ENCODE measurements at places on chromosomes 2 and 18. TPM values are rescaled to one million over a fixed set of nuclear protein-coding genes. Genes with fewer than 3 reads are reported as not detected.

The LRP2 gene
- 0.05 TPM for total RNA-seq

The INHBB gene
- total RNA-seq = 0.09 TPM

The ATG4B gene
- total RNA-seq = 30.9 TPM

The FTCDNL1 gene
- 0.94 TPM for total RNA-seq

The AKAIN1 gene
- 0.14 TPM for total RNA-seq

The CERKL gene
- 0.52 TPM for total RNA-seq

DNA sequence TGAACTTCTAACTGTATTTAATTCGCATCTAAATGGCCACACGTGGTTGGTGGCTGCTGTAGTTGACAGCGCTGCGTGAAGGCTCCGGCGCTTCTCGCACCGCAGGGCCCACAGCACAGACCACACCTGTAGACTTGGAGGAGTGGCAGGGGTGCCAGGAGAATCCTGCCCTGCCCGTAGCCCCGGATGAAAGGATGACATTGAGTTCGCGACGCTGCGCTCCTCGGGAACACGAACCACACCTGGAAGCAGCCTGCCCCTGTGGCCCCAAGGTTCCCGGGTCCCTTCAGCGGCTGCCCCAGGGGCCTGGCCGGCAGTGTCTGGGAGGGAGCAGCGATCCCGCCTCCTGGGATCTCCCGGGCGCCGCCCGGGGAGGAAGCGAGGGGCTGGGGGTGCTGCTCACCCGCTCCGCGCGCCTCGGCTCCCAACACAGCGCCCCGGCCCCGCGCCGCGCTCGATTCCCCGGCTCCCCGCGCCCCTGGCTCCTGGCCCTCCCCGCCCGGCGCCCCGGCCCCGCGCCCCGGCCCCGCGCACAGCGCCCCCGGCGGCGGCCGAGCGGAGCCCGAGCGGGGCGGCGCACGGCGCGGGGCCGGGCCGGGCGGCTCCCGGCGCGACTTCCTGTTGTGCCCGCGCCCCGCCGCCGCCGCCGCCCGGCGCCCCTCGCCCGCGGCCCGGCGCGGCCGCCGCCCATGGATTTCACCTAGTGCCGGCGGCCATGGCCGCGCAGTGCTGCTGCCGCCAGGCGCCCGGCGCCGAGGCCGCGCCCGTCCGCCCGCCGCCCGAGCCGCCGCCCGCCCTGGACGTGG is at the start of gene RNPEPL1:
RNPEPL1 (plus strand) TSS at position 613 of the 806 bp plus-strand sequence; CDS start at position 716, 103 bp downstream.
- no peaks in the 10 kb centered on the region for H3K27me3 ChIP-seq
- H3K4me1 ChIP-seq = peaks cover 53% of the 10 kb centered on the region
- peaks cover 9% of the 10 kb centered on the region for H3K36me3 ChIP-seq
- peak within 1 kb of the TSS; percentile 80 for H3K27ac ChIP-seq
- H3K4me3 ChIP-seq = peak within 1 kb of the TSS; percentile 70

DNA sequence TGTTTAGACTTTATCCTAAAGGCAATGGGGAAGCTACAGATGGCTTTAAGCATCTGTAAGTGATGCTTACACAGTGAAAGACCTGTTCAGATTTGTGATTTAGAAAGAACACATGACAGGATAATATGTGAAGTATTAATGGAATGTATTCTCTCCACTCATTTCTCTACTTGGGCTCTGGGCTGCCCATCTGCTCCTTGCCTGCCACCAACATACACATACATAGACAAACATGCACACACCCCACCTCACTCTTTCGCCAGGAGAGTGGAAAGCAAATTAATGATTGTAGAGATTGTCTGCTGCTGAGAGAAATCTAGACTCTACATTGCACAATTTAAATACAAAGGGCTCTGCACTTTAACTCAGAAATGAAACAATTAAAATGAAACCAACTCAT is 61.0 kb upstream of the NFE2L2 start:
- H3K4me3 ChIP-seq = no peak overlapping the region
- no peaks in the 10 kb centered on the region for H3K36me3 ChIP-seq

DNA sequence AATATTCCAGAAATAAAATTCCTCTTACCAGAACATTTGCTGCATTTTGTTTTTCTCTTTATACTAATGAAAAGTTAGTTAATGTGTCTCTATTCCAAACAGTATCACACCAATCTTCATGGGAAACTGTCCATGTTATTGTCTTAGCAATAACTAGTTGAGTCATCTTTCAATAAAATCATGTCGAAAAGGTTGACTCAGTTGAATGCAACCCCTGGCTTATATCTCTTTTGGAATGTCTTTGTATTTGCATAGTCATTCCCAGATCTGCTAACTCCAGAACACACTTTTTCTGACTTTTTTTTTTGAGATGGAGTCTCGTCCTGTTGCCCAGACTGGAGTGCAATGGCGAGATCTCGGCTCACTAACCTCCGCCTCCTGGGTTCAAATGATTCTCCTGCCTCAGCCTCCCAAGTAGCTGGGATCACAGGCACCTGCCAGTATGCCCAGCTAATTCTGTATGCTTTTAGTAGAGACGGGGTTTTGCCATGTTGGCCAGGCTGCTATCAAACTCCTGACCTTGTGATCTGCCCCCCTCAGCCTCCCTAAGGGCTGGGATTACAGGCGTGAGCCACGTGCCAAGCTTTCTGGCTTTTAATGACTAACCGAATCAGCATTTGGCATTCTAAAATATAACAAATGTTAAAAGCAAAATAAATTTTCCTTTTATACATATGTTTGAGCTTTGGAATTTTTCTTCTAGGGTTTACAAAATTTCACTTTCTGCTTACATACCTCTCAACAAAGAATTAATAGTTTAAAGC is 133.2 kb upstream of the GULP1 start:
- DNase-seq = no peak
- no peaks in the 10 kb centered on the region for H3K4me1 ChIP-seq
- no peak overlapping the region for H3K4me3 ChIP-seq
- H3K36me3 ChIP-seq = no peaks in the 10 kb centered on the region
- H3K27ac ChIP-seq = no peak overlapping the region

GRCh38 chr2:100731535-100731981 is 88.4 kb upstream of the NPAS2 start:
- no peak overlapping the region for H3K4me3 ChIP-seq
- H3K36me3 ChIP-seq = no peaks in the 10 kb centered on the region
- no peaks in the 10 kb centered on the region for H3K27me3 ChIP-seq
- H3K27ac ChIP-seq = no peak overlapping the region

DNA sequence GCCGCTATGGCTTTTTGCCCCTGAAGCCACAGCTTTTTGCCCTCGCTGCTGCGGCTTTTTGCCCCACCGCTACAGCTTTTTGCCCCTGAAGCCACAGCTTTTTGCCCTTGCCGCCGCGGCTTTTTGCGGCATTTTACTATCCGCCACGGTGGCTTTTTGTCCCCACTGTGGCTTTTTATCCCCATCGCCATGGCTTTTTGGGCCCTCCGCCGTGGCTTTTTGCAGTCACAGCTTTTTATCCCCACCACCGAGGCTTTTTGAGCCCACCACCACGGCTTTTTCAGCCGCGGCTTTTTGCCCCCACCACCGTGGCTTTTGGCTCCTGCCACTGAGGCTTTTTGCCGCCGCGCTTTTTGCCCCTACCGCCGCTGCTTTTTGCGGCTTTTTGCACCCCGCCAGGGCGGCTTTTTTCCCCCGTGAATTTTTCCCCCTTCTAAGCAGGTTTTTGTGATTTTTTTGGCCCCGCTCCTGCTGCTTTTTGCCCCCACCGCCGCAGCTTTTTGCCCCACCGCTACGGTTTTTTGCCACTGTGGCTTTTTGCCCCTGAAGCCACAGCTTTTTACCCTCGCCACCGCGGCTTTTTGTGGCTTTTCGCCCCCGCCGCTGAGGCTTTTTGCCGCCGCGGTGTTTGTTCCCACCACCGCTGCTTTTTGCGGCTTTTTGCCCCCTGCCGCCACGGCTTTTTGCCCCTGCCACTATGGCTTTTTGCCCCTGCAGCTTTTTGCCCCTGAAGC is 2797.2 kb upstream of the TEKT4 start:
- no peak overlapping the region for H3K27ac ChIP-seq
- H3K27me3 ChIP-seq = no peaks in the 10 kb centered on the region
- H3K4me3 ChIP-seq = no peak overlapping the region
- H3K36me3 ChIP-seq = no peaks in the 10 kb centered on the region
- DNase-seq = no peak

DNA sequence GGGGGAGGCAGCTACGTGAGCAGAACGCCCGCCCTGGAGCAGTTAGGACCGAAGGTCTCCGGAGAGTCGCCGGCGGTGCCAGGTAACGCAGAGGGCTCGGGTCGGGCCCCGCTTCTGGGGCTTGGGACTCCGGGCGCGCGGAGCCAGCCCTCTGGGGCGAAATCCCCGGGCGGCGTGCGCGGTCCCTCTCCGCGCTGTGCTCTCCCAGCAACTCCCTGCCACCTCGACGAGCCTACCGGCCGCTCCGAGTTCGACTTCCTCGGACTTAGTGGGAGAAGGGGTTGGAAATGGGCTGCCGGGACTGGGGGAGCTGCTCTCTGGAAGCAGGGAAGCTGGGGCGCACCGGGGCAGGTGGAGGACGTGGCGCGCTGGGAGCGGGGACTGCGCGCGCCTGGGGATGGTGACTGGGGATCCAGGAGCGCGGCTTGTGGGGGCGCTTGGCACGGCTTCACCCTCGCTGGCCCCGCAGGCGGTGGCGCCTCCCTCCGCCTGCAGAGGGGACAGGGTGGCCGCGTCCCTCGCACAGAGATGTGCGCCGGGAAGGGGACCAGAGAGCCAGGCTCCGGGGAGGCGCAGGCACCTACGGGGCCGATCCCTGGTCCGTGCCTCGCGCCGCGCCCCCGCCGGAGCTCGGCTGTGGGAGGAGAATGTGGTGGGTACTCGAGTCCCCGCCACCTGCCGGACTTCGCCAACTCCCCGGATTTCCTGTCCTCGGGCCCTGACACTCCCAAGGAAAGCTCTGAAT is 688 bp downstream of the CDH20 start:
- no peak overlapping the region for H3K27ac ChIP-seq
- H3K36me3 ChIP-seq = no peaks in the 10 kb centered on the region
- H3K4me1 ChIP-seq = no peaks in the 10 kb centered on the region

DNA sequence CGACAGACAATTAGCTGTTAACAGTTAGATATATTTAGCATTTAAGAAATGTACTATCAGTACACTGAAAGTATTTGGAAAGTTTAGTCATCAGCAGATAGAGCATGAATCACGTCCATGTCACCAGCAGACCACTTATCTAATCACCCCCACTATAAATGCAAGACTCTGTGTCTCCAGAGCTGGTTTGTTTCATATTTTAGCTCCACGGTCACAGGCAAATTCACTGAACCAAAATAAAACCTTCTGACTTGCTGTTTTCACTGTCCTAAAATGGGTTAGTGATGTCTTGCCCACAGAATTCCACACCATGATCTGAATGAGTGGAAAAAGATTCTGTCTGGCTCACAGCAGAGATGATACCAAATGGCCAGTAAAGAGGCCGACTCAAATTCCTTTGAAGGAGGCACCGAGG is 64.9 kb downstream of the CDH2 start:
- no peak overlapping the region for H3K27ac ChIP-seq
- H3K4me1 ChIP-seq = no peaks in the 10 kb centered on the region
- H3K4me3 ChIP-seq = no peak overlapping the region
- H3K36me3 ChIP-seq = no peaks in the 10 kb centered on the region
- H3K27me3 ChIP-seq = no peaks in the 10 kb centered on the region
- DNase-seq = no peak

DNA sequence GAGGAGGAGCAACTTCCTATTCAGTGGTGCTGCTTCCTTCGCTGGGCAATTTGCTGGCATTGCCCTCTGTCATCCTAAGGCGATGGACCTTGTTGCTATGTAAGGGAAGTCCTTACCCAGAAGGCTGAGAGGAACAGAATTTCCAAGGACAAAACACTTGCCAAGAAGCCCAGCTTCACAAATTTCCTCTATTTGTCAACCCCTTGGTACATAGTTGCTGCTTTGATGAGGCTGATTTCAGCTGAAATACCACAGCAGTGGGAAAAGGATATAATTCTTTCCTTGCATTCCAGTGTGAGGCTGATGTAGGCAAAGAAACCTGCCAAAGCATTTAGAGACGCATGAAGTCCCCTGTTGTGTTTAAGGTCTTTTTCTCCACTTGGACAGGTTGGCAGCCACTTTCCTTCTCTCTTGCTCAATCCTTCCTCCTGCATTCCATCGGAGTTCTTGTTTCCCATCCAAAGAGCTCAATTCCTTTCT is 16.4 kb upstream of the ST3GAL5 start:
- DNase-seq = no peak
- H3K4me1 ChIP-seq = peaks cover 15% of the 10 kb centered on the region
- H3K27me3 ChIP-seq = no peaks in the 10 kb centered on the region

DNA sequence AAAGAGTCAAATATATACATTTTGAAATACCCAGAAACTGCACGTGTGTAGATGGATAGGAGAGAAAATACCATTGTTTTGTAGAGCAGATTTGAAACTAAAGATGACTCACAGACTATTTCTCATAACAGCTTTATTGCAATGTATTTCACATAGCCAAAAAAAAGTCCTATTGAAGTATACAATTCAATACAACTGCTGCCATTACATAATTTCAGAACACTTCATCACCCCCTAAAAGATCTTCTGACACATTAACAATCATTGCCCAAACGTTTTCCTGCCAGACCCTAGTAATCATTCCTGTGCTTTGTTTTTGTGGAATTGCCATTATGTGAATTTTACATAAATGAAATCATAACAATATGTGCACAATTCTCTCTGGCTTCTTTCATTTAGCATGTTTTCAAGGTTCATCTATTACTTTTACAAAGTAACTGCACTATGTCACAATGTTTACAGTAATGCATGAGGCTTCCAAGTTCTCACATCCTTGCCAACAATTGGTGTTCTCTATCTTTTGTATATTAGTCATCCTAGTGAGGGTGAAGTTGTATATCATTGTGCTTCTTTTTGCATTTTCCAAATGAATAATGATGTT is 378.6 kb upstream of the CWC22 start:
- H3K4me1 ChIP-seq = no peaks in the 10 kb centered on the region
- no peaks in the 10 kb centered on the region for H3K27me3 ChIP-seq
- no peak overlapping the region for H3K27ac ChIP-seq

DNA sequence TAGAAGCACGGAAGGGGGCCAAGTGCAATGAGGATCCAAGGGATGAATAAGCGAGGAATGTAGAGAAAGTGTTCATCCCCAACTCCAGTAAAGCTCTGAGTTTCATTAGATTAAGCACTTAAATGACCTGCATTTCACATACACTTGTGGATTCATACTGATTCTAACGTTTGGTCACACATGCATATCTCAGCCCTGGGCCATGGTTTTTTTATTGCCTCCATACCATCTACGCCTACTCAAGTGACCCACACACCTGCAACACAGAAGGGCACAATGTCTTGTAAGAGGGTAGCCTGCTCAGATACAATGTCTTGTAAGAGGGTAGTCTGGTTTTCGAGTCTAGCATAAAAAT is 566 bp upstream of the MRPS5 start:
- no peak overlapping the region for H3K27ac ChIP-seq
- peaks cover 17% of the 10 kb centered on the region for H3K4me1 ChIP-seq
- no peaks in the 10 kb centered on the region for H3K27me3 ChIP-seq
- peak; percentile 8 for DNase-seq

Measured in thymus (tissue), 14 donors.